Activated CD4-positive, CD25-positive, alpha-beta regulatory T cell treated with anti-CD3 and anti-CD28 coated beads, Interleukin-2, amount 50 U/mL, for 72 hours (primary cell): ENCODE measurements at places on chromosomes 6 and 20.

- no peak for DNase-seq
These were observed 92.1 kb downstream of the FYN start for GRCh38 chr6:111781041-111781708.

DNA sequence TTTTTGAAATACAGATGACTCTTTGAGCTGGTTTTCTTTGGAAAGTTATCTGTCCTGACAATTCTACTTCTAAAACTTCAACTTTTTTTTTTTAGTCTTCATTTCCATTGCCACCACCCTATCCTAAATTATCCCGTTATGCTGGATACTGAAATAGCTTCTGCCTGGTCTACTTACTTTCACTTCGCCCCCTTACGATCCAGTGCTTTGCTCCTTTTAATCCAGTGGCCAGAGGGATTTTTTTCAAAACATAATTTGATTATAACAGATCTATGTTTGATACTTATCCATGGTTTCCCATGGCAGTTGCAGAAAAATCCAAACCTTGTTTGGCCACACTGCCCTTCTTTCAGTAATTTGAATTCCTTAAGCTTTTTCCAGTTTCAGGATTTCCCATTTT lies 27.4 kb downstream of the ASXL1 start:
- no peak for DNase-seq

- DNase-seq: no peak
These were observed 137.6 kb downstream of the PLCB4 start for GRCh38 chr20:9206486-9206885.

DNA sequence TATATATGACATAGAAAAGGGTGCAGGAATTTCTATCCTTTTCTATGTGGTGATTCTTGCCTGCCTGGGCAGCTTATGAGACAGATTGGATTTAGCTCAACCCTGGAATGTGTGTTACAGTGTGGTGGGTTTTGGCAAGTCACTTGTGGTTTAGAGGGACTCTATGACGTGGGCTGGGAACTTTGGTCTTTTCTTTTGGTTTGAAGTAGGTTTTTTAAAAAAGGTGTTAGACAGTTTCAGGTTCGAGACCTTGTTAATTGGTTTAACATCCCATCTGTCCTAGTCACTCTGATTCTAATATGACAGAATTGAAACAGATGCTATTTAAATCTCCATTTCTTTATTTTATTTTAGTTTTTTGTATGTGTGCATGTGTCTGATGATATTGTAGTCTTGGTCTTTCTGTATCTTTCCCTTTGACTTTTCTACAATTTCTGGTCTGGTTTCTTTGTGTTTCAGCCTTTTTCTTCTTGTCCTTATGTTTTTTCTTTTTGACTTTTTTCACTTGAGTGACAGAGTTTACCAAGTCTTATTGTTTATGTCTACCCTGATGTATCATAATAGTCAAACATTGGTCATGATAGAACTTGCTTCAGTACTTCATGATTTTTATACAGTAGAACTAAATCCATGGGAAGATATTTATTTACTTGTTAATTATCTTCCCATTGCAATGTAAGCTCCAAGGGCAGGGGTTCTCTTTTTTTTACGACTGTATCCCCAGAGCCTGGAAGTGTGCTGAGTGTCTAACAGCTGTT lies 174.3 kb downstream of the CDKAL1 start:
- DNase-seq: no peak

- DNase-seq: no peak
These were observed 188.2 kb downstream of the LRFN2 start for GRCh38 chr6:40398810-40399477.
